ENCODE measurements at places on chromosomes 5 and 9.

DNA sequence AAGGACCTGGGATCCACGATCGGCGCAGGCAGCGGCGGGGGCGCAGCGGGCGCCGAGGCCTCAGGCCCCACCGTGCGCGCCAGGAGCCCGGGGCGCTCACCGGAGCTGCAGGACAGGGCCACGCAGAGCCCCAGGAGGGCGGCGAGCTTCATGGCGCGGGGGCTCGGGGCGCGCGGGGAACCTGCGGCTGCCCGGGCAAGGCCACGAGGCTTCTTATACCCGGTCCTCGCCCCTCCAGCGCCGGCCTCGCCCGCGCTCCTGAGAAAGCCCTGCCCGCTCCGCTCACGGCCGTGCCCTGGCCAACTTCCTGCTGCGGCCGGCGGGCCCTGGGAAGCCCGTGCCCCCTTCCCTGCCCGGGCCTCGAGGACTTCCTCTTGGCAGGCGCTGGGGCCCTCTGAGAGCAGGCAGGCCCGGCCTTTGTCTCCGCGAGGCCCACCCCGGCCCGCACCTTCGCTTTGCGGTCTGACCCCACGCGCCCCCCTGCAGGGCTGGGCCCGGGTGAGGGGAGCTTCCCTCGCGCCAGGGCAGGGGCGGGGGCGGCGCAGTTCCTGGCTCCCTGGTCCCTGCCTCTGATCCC, at the start of gene SCGB3A1:
Gene SCGB3A1 (minus strand): TSS at position 189 of the 577 bp plus-strand sequence. CDS start 37 bp downstream, at position 152.
- no peak for DNase-seq

- no peak for DNase-seq
Observed at GRCh38 chr5:1285141-1285540, 9.7 kb downstream of the TERT start.

DNA sequence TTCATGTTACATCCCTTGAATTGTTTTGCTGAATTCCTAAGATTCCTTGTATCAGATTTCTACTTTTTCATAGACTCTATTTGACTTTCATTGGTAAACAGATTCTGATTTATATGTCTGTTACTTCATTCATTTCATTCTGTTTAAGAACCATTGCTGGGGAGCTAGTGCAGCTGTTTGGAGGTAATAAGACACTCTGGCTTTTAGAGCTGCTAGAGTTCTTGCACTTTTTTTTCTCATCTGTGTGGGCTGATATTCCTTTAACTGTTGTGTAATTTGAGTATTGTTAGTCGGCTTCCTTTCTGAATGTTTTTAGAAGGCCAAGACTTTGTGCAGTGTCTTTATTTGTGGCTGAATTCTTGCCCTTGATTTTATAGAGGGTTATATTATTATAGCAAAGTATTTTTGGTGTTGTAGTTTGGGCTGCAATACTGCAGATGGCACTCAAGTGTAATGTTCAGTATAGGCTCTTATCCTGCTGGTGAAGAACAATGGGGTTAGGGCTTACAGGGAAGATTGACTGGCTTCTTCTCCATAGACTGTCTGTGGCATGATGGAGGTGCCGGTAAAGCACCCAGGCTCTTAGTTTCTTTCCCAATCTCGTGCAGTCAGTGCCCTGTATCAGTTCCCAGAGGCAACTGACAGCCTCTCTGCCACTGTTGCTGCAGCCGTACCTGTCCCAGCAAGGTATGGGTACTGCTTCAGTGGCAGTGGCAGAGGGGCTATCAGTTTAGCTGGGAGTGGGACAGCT, 162.2 kb downstream of the OXCT1 start:
- DNase-seq = no peak

DNA sequence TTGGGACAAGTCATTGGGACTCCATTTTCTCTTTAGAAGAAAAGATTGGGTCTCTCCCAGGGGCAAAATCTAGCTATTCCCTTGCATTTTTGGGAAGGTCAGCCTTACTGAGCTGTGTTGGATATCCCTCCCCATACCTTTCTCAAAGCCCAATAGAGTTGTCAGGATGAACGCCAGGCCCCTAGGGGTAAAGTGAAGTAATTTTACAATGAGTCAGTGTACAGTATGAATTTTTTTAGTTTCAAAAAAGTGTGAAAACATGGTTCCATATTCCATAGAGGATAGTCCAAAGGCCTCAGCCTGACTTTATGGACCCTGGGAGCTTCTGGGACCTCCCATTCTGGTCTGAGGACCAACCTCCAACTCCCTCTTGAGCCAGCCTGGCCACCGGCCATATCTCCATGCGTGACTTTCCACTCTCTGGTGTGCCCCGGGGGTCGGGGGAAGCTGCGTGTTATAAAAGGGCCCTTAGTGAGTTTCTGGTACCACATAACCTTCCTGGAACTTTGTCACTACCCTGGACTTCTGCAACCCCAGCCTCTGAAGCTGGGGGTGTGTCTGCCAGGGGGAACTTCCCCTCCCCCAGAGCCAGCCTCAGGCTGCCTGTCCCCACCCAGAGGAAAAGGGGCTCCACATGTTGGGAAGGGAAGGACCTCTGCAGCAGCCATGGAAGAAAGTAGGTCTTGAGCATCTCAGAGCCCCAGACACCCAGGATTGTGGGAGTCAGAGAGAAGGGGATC, 52.4 kb upstream of the SYNPO start:
- no peak for DNase-seq

DNA sequence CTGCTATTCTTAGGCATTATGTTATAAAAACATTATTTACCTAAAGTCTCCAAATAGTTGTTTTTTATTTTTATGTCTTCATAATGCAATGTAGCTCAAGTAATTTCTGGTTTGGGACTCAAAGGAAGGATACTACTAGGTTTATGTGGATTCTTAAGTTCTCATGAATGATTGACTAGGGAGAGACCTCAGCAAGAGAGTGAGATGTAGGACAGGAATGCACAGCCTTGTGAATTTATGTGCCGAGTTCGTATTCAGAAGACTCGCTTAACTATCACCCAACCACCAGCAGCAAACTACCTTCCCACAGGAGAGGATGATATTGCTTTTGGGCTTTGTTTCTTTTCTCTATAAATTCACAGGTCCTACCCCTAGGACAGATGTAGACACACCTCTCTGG, 282.9 kb downstream of the ARHGEF28 start:
- DNase-seq = no peak

GRCh38 chr9:88776717-88777497, 214.4 kb upstream of the S1PR3 start:
- DNase-seq = no peak

DNA sequence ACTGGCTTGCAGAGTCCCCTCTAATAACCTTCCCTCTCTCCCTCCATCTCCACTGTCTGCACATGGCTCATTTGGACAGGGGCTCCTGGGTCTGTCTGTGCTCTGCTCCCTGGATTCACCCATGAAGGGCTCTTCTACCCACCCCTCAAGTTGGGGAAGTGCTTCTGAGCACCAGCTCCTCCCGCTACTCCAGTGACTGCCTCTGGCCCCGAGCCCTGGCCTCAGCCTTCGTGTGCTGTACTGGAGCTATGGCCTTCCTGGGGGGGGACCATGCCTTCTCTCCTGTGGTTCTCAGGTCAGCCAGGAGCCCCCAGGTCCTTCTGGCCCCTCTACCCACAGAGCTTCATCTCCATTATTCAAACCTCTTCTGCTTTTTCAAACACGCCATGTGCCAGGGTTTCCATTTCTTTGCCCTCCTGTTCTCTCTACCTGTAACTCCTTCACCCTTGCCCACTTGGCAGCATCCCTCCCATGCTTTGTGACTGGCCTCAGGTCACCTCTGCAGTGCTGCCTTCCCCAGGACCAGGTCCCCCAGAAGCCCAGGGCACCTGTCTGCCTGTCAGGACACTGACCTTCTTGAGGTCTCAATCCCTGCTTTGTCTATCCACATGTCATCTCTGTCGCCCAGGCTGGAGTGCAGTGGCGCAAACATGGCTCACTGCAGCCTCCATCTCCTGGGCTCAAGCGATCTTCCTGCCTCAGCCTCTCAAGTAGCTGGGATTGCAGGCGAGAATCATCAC, 9.5 kb downstream of the SH3PXD2B start:
- no peak for DNase-seq

DNA sequence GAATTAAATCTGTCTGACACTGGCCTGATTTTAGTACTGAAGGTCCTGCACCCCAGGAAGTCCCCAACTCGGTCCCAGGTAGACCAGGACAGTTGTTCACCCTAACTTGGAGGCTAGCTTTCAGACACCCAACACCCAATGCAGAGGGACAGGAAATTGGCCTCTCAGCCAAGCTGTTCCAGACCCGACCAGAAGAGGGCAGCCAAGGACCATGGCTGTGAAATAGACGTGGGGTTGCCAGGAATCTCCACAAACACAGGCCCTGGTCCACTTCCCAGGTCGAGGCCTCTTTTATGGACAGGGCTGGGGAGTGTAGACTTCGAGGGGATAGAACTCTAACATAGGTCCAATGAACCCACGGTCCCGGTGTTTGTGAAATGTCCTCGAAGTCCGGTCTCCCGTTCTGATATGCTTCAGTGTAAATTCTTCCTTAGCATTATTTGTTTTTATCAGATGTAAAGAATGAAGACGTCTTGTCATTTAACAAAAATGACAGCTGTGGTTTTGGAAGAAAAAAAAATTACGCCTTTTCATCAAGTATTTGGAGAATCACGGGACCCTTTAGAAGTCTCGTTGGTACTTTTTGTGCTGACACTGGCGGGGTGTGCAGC, 260.3 kb upstream of the ADAMTS16 start:
- peak; percentile 93 for DNase-seq

All from cerebellar cortex (tissue), 1 donor.